Astrocyte of the spinal cord (primary cell): ENCODE measurements at places on chromosomes 5 and 9.

GRCh38 chr9:130137081-130137640, 35.0 kb upstream of the NCS1 start:
- DNase-seq: no peak

- no peak for DNase-seq
Measured at GRCh38 chr5:58381566-58381965, 78.3 kb downstream of the PLK2 start.

DNA sequence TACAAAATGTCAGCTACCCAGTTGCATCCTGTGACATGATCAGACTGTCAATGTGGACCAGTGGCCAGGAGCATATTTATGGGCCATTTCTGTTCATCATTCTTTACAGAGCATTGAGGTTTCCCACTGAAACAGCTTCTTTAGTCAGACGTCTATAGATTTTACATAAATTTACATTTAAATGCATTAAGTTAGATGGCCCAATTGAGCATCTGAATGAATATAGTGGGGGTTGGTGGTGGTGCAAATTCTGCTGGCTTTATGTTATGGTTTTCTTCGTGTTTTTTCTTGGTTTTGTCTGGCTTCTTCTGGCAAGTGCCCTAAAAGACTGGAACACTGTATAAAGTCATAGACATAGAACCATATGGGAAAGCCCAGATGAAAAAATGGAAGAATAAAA, 214.1 kb downstream of the PJA2 start:
- DNase-seq: no peak

DNA sequence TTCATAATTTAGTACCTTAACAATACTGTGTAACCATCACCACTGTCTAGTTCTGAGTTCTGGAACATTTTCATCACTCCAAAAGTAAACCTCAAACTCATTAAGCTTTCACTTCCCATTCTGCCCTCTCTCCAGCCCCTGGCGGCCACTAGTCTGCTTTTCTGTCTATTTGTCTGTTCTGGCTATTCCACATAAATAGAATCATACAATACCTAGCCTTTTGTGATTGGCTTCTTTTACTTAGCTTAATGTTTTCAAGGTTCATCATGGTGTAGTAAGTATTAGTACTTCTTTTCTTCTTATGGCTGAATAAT, 138.7 kb downstream of the RAPGEF6 start:
- no peak for DNase-seq

DNA sequence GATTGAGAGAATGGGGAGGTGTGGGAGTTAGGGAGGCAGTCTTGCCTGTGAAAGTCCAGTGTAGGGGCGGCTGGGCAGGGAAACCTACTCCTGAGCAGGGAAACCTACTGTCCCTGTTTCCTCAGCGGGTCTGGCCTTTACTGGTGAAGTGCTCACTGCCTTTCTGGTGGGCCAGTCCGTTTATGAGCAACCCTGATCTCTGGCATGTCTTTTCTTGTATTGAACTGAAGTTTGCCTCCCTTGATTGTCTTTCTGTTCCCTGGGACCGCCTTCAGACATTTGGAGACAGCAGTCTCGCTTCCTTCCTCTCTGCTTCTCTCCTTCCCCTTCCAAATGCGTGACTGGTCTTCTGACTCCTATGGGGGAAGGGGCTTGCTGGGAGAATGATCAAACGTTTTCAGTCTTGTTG, 2.9 kb downstream of the SNX18 start:
- peak; percentile 50 for DNase-seq

- no peak for DNase-seq
Measured at GRCh38 chr9:13769641-13770040, 490.1 kb upstream of the MPDZ start.

DNA sequence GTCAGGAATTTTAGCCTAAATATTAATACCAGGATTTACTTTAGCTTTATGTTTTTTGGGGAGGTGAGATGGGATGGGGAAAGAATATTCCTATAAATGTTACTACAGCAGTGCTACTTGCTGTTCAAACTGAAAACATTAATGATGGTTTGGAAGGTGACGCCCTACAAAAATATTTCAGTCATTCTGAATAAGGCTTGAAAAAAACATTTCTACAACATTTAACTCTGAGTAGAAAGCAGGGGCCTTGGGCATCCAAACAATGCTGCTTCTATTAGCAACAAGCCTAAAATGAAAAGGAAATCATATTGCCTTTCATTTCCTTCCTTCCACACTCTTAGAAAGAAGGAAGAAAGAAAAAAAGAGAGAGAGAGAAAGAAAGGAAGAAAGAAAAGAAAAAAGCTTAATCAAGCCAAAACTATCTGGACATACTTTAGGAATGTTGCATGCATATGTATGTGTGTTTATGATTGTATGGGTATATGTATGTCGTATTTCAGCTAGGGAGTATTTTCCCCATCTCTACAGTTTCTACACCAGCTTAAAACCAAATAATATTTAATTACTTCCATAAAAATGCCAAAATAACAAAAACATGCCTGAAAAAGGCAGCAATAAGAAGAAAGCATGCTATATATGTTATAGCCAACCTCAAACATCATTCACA, 16.3 kb upstream of the DAB2 start:
- DNase-seq: no peak

DNA sequence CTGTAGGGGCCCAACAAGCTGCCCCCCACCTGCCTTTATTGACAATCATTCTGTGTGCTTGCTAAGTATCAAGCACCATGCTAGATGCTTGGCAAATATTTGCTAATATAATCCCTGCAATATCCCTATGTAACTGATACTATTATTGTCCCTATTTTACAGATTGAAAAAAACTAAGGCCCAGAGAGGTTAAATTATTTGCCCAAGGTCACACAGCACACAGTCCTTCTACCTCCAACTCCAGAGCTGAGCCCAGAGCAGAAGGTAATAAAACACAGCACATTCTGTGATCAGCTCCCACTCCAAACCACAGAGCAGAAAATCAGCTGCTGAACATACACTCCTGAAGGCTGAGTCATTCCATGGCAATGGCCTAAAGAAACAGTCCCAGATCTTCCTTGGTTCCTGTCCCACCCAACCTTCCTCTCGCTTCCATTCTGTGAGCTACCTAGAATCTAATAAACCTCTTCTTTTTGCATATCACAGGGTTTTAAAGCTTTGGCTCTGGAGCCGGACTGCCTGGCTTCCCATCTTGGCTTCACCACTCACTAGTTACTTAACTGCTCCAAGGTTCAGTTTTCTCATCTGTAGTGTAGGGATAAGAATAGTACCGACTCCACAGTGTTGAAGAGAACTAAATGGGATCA, 66.7 kb upstream of the ADRA1B start:
- peak; percentile 90 for DNase-seq

- DNase-seq: peak; percentile 39
Measured at GRCh38 chr5:109690242-109690974, 681 bp downstream of the MAN2A1 start.

DNA sequence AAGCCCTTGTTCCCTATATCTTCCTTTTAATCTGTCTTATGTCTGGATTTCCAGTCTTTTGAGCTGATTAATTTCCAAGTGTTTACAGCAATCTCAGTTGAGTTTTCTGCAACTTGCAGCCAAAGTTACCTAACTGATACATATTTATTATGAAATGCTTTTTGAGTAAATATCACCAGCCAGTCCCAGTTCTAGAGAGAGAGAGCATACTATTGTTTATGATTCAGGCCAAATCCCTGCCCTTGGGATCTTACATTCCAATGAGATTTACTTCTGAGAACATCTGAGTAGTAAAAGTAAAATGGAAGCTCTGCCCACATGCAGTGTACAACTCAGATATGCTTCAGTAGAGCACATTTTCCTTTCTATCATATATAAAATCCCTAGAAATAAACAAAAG, 661.7 kb downstream of the KCTD16 start:
- no peak for DNase-seq

- DNase-seq: no peak
Measured at GRCh38 chr5:32848120-32848519, 137.0 kb downstream of the NPR3 start.

DNA sequence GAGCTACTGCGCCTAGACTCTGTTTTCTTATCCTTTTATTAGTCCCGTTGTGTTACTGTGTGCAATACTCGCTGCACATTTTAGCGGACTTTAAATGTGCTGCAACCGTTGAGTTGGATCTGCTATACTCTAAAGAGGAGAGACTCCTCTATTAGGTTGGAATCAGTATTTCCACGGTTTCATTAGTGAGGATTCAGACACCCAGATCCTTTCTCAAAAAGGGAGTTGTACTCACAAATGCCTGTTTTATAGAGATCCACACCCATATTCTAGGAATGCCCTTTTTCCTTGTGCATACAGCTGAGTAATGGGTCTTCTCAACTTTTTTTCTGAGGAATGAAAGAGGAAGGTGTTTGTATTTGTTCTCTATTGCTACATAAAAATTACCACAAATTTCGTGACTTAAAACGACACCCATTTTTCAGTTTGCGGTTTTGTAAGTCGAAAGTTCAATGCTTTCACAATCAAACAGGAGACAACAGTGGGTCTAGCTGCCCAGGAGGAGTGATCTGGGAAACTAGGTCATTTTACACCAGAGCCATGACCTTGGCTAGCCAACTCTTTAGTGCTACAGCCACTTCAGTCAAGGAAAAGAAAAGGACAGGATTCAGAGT, 52.8 kb upstream of the SLC44A1 start:
- peak; percentile 32 for DNase-seq

GRCh38 chr5:80569086-80569960, 757 bp downstream of the ANKRD34B start:
- DNase-seq: no peak

GRCh38 chr5:116271446-116272025, 186.7 kb downstream of the COMMD10 start:
- DNase-seq: peak; percentile 72

- DNase-seq: no peak
Measured at GRCh38 chr9:132749306-132749705, 79.0 kb downstream of the GTF3C4 start.

DNA sequence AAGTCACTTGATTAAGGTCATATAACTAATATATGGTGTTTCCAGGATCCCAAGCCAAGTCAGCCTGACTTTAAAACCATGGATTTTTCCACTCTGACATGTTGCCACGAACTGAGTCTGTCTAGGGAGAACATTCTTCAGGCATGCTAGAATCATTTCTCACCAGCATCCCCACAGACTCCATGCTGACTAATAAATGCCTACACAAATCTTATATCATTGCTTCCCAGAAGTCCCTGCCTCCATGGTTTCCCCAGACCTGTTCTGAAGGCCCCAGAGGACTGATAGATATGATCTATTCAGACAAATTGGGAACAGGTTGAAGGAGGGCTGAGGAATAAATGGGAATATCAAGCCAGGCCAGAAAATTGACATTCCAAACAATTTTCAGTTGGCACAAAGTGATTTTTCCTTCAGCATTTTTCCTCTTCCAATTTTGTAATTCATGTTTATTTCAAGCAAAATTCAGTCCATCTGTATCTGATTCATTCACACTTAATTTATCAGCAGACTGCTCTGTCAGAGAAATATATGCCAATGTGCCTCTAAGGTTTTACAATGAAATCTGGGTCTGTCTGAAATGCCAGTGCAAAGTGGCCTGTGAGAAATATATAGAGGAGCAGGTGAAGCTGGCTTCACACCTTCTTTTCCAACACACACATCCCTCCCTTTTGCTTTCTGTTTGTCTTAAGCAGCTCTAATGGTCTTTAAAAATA, 413.6 kb upstream of the TNC start:
- DNase-seq: peak; percentile 76

DNA sequence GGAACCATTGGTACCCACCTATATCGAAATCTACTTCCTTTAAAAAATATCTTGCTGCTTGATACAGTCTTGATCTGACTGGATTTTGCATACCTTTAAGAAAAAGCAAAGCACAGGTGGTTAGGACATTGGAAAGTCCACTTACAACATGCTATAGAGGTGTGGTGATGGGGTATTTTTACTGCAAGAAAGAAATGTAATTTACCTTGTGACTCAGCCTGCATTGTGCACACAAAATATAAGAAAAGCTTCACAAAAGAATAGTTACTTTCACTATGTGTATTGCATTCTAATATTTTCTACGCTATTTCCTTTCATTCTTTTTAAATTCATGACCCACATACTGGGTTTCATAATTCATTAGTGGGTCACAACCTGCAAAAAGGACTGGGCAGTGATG, 236.2 kb upstream of the RASEF start:
- no peak for DNase-seq

GRCh38 chr9:2321523-2322148, 300.0 kb upstream of the VLDLR start:
- DNase-seq: no peak

- no peak for DNase-seq
Measured at GRCh38 chr5:57517250-57517649, 34.6 kb upstream of the ACTBL2 start.

- DNase-seq: no peak
Measured at GRCh38 chr9:109179801-109180523, 12.9 kb upstream of the FRRS1L start.

DNA sequence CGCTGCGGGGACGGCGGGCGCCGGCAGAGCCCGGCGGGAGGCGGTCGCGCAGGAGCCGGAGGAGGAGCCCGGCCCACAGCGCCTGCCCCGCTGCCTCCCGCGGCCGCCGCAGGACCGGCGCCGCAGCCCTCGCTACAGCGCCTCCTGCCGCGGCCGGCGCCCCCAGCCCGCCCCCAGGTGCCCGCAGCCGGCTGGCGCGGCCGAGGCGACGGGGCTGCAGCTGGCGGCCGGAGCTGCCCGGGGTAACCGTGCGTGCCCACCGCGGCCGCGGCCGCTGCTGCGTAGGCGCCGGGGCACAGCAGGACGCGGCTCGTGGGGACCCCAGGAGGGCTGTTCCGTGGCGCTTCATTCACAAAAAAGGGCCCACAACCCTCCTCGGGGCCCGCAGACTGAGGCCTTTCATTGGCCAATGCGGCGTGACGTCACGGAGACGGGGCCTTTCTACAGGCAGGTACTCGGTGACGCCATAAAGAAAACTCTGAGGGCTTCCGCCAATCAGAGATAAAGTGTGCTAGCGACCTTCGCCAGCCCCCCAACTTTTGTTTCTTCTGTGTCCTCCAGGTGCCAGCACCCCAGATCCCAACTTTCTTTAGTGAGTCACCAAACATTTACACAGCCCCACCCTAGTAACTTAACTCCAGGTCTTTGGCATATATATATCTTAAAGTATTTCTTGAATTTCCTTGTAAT, at the start of gene CDC14B:
Gene CDC14B, minus strand, starts transcription at position 353 of the 690 bp plus-strand sequence. CDS start 465 bp downstream, outside the sequence.
- peak; percentile 92 for DNase-seq

DNA sequence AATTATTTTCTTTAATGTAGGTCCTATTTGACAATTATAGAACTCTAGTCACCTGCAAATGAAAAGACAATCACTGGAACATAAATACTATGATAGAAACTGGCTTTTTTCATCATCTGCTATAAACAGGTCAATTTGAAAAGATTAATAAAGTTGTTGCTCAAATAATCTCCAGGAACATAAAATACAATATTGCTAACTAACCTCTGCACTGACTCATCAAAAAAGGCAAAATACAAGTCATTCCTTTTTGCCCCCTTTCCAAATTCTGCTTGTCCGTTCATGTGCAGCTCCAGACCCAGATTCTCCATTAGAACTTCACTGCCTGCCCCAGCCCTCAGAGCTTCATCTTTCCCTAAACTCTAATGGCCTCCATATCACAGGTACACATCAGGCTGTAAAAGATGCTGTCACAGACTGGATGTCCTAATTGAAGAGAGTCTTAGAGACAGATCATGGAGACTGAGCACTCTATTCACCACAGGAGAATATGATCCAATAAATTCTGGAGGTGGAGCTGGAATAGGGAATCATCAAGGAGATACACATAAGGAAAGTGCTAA, 1.6 kb downstream of the DCTN4 start:
- no peak for DNase-seq

- no peak for DNase-seq
Measured at GRCh38 chr5:4093236-4093635, 497.6 kb downstream of the IRX1 start.
